ENCODE measurements at places on chromosomes 2 and 18.

DNA sequence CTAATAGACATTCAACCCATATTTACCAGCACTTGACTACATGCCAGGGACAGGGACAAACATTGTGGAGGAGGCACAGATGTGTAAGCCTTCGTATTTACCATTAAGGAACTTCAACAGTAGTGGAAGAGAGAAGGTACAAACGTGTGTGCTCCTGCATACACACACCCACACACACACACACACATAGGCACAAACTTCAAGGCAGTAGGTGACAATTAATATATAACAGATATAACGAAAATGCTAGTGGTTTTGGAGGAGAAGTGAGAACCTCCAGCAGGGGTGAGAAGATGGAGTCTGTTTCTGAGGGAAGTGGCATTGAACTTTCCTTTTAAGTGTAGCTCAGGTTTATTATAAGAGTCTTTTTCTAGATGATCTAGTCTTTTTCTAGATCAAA, 231.1 kb downstream of the SETBP1 start:
- no peak for DNase-seq

DNA sequence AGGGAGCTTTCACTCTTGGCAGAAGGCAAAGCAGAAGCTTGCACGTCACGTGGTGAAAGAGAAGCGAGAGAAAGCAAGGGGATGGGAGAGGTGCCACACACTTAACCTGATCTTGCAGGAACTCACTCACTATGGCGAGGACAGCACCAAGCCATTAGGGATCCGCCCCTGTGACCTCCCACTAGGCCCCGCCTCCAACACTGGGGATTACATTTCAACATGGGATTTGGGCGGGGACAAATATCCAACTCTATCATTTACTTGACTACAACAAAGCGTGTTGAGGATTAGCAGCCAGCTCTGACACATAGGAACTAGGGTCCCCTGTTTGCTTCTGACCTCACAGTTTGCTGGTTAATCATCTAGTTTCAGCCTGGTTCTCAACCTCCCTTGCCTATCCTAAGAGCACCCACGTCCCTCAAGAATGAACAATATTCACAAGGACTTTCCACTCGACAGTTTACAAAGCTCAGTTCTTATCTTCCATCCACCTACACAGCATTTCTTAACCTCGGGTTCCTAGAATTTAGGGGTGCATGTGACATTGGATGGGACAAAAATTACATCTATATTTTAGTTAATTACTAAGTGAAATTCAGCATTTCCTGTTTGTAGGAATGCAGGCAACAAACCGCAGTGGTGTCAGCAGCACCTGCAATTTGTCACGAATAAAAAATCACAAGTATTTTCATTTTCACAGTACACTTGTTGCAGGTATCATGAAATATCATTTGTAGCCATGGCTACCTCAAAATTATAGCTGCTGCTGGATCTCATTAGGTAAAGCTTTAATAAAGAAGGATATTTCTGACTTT, 36.0 kb downstream of the LBH start:
- DNase-seq: peak; percentile 50

DNA sequence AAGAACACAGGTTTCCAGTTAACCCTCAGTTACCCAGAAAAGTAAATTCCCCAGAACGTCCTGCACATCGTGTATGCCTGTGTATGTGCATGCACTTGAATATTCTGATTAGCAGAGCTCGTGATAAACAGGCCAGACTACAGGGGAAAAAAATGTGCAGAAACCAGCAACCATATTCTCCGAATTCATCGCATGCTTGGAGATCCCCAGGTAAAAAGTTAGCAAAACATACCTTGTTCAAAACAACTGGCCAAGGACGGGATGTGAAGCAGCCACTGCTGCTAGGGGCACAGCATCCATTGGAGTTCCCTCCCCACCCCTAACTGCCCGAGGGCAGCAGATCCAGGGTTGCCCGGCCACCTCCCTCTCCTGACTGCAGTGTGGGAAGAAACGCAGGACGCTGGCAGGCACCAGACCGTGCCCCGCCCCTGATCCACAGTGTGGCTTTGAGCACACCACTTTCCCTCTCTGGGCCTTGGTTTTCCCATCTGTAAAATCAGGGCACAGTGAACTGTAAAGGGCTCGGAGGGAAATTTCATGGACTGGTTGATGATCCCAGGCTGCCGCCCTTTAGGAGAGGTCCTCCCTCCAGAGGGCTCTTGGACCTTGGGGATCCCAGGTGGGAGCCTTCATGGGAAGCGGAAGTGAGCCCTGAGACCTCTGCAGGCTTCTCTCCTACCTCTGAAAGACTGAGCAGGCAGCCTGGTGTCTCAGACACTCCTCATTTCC, 11.9 kb upstream of the ARID5A start:
- DNase-seq: no peak

- no peak for DNase-seq
These were observed 79.8 kb upstream of the DAPL1 start for GRCh38 chr2:158715357-158715756.

GRCh38 chr2:225120186-225120585, 77.9 kb upstream of the DOCK10 start:
- no peak for DNase-seq

DNA sequence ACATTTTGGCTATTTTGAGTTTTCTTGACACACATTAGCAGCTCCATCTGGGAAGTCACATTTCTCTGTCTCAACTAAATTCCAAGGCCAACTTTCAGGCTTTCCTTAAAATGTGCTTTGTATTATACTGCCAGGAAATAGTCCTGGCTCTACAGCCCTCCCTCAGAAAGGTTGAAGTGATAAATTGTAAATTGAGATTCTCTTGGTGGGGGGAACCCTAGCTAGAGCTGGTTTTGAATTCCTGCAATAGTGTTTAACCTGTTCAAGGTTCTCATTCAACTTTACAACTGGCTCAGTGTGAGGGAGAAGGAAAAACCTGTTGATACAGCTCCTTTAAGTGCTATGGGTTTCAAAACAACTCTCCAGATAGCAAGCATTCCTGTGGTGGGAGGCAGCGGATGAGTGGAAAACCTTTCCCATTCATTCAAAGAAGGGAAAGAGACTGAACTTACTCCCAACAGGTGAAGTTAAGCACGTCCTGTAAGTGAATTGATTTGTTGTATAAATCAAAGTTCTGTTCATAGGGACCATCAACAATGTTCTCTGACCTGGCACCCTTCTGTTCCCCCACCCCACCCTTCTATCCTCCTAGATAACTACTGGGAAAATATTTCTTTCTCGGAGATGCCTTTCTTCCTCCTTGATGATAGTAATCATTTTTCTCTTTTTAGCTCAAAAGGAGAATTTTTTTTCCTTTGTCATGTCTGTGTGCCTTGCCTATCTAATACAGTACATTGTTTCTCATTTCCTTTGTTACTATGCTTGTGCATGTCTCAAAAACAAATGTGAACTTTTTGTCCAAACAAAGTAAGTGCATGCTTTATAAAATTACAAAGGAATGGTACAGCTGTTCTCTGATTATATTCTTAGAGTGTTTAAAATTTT, 44.2 kb upstream of the SLC39A10 start:
- DNase-seq: no peak

DNA sequence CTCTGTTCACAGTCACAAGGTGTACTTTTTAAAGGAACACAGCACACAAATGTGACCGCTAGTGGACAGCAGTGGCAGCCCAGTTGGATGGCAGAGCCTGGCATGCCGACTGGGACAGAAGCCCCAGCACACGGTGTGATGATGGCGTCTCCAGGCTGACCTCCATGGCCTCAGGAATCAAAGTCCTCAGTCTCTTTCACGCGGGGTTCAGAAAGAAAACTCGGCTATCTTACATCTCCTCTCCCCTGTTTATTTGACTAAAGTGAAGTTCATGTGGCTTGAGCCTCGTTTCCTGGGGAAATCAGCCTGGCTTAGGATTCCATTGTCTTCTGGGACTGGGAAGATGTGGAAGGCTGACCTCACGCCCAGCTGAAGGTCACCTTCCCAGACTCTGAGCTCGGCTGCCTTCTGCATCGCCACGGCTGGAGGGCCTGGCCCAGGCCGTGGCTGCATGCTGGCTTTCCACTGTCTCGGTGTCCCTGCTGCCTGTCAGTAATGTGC, 56.1 kb downstream of the ASAP2 start:
- no peak for DNase-seq

DNA sequence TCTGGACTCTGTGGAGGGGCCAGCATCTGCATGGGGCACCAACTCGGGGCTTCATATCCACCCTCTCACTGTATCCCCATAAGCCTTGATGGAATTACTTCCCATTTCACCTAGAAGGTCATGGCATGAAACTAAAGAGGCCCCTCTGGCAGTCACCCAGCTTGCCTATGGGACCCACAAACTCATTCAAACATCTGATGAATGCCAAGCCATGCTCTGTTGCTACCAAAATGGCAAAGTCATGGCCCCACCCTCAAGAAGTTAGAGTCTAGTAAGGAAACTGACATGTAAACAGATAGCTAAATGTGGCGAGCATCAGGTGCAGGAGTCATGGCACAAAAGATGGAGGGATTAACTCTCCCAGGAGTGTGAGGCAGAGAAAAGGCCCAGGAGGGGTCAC, 14.5 kb downstream of the CYB5A start:
- no peak for DNase-seq

DNA sequence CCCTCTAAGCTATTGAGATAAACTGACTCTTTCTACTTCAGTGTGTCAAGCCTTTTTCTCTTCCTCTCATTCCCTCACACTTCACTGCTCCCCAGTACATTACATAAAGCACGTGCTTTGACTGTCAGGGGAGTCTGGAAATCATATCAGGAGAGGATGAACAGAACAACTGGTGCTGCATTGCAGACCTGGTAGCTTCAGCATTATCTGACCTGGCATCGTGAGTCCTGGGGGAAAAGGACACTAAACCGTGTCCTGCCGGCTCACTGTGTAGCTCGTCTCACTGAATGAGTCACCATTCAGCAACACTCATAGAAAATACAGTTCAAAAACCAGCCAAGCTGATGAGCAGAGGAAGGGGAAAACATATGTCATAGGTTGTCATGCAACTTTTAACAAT, 108.5 kb upstream of the UNC80 start:
- DNase-seq: no peak

GRCh38 chr2:238489431-238489830, 62.7 kb downstream of the ASB1 start:
- no peak for DNase-seq

DNA sequence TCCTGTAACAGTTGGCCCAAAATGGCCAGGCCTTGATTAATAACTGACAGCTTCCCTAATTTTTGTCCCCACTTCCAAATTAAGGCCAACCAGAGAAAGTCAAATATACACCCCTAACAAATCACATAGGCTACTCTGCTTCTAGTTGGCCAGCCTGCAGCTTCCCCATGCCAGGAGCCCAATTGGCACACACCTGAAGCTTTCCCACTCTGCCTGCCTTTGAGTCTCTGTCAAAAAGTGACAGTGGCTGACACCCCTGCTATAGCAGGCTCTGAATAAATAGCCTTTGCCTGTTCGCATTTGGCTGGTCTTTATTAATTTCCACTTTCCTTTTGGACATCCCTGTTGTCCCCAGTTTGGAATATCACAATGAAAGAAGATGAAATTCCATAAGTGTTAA, 256.6 kb upstream of the NCKAP5 start:
- no peak for DNase-seq

GRCh38 chr2:4579977-4580376, 876.6 kb downstream of the DCDC2C start:
- no peak for DNase-seq

DNA sequence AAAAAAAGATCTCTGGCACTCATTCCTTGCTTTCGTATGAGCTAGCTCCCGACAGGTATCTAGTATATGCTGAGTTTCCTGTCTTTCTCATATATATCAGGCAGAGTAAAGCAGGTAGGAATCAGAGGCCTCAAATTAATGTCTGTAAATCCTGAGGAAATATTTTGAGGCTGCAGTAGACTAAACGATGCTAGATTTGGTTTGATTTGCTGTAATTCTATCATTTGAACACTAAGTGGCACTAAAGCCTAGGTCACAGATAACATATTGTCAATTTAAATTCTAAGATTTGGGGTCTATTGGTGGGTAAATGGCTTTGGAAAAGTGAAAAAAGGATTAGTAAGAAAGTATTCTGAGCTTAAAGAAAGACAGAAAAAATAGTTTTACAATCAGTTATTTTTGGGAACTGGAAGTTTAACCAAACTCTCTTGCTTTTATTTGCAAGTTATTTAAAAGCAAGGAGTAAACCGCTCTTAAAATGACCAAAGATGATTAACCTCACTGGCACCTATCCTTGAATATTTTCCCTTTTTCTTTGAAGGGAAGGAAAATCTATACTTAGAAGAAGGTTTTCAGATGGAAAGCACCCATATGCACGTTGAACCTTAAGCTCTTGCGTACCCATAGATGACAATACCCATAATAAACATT, 37.6 kb upstream of the SLC4A10 start:
- no peak for DNase-seq

DNA sequence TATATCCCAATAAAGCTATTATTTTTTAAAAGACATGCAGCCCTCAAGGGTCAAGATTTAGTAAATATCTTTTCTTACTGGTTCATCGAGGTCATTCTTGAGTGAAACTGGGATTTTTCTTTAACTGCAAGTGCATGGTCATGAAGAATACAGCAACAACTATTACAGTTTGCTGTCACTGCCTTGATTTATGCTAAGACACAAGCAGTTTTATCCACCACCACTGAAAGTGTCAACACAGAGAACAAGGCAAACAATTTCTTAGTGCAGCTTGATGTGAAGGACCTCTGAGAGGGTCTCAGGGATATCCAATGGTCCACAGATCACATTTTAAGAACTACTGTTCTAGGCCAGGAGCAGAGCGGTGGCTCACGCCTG, 12.1 kb downstream of the SP3 start:
- DNase-seq: no peak

DNA sequence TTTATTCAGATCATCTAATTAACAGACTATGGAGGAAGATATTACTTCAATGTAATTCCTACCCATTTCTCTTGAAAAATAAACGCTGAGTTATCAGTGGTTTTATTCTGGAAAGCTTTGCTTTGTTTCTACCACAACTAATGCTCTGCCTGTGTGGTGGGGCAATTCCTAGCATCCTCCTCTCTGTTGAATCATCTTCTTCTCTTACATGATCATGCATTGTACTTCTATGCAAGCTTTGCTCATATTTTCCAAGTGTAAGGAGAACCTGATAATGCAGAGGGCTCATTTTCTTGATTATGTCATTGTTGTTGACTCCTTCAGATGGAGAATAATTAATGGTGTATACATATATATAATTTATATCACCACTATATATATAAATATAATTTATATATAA, 46.7 kb downstream of the CCDC195 start:
- DNase-seq: no peak

DNA sequence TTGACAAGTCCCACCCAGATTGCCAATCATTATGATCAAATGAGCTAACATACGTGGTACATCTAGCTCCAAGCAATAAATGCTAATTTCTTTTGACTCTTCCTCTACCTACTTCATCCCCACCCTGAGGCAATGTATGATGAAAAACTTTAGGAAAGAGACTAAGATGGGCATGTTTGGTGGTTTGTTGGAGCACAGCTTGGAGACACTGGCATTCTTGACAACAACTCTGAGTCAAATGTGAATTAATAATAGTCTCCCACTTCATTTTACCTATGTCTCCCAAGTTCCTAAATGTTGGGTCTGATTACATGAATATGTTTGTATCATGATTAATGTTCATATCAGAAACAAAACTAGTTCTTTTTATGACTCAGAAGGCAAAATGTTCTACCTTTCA, 36.6 kb downstream of the EXOC6B start:
- no peak for DNase-seq

Measured in stimulated activated CD4-positive, alpha-beta T cell treated with anti-CD3 and anti-CD28 coated beads, Interleukin-2, amount 100 ng/mL, for 4 hours (primary cell).